Memory B cell (primary cell): ENCODE measurements at places on chromosomes 16 and 17.
A peak's percentile ranks its signal among the peaks of the same experiment; 100 is the strongest.

DNA sequence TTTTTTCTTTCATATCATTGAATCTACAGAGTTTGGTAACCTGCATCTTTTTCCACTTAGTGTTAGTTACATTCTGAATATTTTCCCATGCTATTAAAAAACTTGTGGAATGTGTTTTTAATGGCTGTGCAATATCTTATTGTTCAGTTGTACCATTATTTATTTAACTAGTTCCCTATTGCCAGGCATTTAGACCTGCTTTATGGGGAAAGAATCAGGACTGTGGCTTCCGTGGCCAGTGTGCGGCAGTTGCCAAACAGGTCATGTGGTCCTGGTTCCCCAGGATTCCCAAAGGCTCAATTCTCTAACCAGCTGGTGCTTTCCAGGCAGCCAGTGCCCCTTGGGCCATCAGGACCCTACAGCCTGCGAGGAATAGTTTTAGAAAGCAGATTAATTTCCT, 30.8 kb downstream of the NDEL1 start:
- no peak for DNase-seq

DNA sequence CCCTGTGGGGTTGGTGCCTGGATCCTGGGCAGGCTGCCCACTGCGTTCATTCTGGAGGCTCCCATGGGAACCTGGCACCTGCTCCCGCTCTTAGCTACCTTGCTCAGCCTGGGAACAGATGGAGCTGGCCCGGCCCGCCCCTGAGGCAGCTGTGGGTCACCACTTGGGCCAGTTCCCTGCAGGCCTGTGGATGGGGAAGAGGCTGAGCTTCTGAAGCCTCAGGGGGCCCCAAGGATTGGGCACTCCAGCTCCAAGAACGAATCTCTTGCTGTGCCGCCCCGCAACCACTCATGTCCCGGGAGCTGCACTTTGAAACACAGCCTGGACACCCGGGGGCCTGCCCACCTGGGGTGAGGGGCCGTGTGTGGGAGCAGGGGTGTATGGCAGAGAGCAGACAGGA, 37.7 kb downstream of the BAHCC1 start:
- DNase-seq: no peak

DNA sequence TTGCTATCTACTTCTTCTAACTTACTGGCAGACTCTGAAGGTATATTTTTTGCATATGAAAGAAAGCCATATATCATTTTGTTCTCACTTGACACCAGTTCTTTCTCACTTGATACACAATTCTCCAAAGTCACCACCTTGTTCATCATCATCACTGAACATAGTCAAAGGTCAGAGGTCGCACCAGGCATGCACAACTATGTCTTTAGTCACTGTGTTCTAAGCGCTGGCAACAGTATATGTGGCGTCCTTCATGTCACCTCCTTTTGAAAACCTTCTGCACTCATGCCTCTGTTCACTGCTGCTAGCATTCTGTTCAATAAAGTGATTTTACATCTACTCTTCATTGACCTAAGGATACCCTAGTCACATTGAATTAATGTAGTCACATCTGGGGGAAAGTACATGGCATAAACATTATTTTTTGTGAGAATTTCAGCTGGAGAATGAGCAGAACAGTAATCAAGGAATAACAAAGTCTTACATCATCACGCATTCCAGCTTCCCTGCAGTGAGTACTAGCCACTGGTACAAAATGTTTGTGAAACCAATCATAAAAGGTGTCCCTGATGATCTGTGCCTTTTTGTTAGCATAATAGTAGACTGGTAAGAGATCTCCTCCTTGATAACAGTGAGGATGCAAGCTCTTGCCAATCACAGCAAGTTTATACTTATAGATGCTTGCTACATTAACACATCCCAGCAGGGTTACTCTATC, 20.5 kb upstream of the TBX4 start:
- no peak for DNase-seq

- no peak for DNase-seq
Observed at GRCh38 chr17:19805006-19805405, 56.9 kb upstream of the ALDH3A1 start.

DNA sequence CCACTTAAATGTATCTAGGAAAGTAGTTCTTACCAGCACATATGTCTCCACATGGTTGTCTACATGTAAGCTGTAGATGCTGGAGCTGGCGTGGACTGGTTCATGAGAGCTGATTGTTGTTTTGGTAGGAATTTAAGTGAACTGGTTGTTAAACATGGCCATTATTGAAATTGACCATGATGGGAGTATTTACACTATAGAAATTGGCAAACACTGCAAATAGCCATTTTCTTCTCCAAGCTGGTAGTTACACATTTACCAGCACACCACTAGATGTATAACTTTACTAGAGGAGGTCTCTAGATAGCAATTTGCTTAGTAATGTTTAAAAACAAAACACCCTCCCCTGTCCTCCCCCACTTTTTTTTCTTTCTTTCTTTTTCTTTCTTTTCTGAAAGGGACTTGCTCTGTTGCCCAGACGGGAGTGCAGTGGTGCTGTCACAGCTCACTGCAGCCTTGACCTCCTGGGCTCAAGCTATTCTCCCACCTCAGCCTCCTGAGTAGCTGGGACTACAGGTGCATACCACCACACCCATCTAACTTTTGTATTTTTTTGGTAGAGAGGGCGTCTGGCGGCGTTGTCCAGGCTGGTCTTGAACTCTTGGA, 24.2 kb downstream of the IGSF6 start:
- DNase-seq: no peak

GRCh38 chr17:45388604-45389325, 43.9 kb downstream of the ARHGAP27 start:
- DNase-seq: no peak

DNA sequence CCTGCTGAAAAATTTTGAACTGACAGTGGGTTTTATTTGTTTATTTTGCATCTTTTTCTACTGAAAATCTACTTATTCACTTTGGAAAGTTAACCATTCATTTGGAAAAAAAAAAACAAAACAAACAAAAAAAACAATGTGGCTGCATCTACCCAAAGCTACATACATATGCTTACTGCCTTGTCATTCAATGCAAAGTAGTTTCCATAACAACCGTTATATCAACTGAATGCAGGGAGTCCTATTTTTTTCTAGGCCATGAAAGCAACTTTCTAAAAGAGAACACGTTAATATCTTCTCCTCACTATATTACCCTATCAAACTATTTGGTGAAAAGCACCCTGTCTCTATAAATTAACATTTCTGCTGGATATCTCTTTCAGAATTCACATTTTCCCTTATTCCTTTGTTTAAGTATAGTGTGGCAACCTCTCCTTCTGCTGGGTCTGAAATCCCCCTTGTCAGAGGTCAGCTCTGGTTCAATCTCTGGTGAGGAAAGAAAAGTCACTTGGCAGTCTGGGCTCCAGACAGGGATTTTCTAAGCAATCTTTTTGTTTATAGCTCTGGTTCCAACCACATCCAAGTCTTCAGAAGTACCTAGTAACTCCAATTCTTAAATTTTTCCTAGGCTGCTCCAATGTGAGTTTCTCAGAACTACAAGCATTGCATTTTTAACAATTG, 528.4 kb upstream of the TOM1L1 start:
- no peak for DNase-seq

- DNase-seq: peak; percentile 60
Observed at GRCh38 chr17:81396722-81397313, 1.6 kb downstream of the BAHCC1 start.

GRCh38 chr16:72836181-72836580, 211.7 kb downstream of the ZFHX3 start:
- no peak for DNase-seq

DNA sequence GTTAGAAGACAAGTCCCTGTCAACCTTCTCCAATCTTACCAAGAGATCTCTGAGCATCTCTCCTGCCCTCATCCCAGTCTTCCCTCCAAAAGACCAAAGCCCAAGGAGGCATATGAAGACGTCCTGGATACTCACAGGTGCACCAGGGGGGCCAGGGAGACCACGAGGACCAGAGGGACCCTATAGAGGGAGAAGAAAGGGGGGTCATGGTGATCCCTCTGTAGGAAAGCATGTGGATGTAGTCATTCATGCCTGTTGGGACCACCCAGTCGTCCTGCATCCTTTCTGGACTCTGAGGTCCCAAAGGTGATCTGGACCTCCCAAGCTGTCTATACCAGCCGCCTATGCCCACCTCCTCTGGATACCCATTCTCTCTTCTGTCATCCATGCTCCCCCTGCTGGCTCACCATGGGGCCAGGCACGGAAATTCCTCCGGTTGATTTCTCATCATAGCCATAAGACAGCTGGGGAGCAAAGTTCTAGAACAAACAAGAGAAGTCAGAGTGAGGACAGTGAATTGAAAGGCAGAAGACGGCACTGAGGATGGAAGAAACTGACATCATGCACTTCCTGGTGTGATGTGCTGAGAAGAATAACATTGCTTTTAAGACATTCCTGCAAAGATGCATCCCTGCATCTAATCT, 3.3 kb downstream of the COL1A1 start:
- DNase-seq: peak; percentile 54

GRCh38 chr17:14330492-14330962, 29.6 kb downstream of the HS3ST3B1 start:
- no peak for DNase-seq

DNA sequence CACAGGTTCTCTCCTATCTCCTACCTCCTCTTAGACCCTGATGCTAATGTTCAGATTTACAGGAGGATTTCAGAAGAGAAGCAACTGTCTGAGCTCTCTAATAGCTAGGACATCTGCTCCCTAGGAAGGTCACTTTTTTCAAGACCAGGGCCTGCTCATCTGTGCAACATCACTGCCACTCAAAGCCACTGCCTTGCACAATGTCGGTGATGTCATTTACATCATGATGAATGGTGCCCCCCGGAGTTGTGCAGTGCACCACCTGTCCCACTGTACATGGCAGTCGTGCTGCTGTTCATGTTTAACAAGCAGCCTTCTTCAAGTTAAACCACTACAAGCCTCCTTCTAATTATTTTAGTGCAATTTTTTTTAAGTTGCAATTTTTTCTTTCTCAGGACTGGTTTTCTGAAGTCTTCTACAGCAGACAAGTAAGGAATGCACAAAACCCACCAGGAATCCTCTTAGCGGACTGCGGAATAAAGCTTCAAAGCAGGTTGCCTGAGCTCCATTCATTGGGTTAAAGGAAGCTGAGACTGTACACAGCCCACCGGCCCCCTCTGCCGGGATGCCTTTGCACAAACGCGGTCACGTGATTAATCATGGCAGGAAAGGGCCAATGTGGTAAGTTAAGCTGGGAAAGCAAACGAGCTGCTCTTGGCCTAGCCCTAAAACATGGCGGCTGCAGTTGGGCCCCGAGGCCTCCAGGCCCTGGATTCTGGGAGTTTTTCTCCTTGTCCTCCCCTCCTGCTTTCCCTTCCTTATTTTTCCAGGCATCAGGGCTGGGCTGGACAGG, 74.1 kb downstream of the MYH11 start:
- no peak for DNase-seq

DNA sequence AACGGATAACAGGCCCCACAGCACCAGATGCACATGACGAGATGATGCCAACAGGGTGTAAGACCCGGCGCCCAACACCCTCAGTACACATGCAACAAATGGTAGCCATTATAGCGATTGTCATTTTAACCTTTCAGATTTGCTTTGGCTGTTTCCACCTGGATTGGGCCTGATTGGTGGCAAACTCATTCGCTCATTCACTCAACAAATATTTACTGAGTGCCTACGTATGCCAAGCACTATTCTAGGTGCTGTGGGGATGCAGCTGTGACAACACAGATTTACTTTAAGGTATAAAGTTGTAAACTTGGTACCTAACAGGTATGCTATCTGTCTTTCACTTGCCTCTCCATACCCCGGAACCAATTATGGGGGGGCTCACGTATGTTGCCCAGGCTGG, 66.8 kb downstream of the SRCIN1 start:
- no peak for DNase-seq

DNA sequence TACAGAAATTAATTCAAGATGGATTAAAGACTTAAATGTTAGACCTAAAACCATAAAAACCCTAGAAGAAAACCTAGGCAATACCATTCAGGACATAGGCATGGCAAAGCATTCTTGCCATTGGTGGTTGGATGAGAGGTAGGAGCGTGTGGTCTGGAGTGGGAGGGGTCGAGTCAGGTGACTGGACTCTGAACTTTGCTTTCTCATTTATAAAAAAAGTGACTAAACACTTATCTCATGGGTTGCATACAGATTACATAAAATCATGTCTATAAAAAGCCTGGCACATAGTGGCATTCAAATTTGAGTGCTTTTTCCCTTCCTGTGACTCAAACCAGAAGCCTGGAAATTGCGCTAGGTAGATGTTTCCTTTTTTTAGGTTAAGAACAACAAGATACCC, 159.7 kb upstream of the SHISA6 start:
- no peak for DNase-seq

DNA sequence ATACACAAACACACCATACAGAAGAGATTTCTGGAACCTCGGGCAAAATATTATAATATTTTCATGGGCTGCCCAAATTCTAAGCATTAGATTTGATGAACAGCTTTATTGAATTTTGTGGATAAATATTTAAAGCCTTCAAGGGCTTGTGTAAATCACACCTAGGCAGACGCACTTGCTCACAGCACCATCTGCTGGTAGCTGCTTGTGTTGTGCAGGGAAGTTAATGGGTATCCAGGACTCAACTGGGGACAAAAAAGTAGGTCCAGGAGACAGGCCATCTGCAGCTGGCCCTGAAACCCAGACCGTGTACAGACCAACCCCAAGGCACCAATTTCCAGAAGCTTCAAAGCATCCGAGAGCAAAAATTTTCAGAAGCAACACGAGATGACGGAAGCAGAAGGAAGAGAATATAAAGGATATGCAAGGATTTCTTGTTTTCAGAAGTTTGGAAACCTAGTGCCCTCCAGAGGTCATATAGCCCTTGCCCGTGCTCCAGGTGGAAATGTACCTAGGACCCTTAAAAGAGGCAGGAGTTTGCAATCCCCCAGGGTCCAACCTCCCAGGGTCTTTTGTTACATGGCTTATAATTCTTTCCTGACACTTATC, 140.0 kb downstream of the CHD9NB start:
- DNase-seq: no peak

GRCh38 chr17:28563475-28563874, 7.8 kb downstream of the PIGS start:
- DNase-seq: no peak

DNA sequence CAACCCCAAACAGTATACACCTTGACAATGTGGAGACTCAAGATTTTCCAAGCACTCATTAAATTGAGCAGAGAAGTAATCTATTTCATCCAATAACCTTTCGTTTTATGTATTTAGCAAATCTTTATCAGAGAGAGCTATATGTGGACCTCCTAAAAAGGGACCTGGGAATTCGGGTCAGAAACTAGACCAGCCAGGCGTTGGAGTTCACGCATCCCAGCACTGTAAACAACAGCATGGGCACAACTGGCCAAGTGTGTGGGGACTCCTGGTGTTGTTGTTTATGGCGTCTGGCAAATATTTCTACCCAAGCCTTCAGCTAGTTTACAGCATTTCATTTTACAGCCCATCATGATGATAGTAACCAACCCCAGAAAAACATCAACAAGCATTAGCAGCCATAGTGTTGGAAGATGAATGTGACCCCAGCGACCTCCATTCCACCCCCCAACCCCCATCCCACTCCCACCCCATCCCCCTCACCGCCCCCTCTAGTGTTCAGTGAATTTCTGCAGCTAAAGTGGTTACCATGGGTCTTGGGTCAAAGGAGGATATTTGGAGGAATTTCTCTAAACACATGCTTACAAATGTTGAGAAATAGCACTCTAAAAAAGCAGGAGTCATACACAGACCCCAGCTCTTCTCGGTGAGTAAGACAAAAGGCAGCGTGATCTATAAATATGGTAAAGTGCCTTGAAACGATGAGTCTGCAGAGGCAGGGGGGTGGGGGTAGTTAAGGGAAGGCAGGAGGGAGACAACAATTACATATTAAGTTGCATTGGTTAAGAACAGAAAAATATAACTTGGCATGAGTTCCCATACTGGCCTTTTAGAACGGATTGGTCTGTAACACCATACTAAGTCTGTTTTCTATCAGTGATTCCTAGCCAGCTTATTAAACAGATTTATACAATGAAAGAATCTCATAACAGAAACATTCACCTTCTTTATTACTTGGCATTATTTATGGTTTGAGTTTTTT, 91.4 kb upstream of the TBX2 start:
- no peak for DNase-seq
